Coronary artery (tissue), 2 donors: ENCODE measurements at places on chromosomes 3 and 15.

- no peak for DNase-seq
Measured at GRCh38 chr3:168213920-168214319, 118.2 kb upstream of the GOLIM4 start.

GRCh38 chr15:100114100-100114499 is 227.7 kb downstream of the ADAMTS17 start:
- peak; percentile 88 for DNase-seq

DNA sequence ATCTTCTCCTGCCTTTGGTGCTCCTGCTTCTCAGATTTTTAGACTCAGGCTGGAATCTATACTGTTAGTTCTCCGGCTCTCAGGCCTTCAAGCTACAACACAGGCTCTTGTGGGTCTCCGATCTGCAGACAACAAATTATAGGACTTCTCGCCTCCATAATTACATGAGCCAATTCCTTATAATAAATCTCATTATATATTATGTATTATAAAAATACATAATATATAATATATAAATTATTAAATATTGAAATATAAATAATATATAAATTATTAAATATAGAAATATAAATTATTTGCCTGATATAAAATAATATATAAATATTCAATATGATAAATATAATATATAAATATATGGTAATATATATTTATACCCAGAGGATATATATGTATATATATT is 1214.0 kb downstream of the ROBO2 start:
- DNase-seq: no peak

DNA sequence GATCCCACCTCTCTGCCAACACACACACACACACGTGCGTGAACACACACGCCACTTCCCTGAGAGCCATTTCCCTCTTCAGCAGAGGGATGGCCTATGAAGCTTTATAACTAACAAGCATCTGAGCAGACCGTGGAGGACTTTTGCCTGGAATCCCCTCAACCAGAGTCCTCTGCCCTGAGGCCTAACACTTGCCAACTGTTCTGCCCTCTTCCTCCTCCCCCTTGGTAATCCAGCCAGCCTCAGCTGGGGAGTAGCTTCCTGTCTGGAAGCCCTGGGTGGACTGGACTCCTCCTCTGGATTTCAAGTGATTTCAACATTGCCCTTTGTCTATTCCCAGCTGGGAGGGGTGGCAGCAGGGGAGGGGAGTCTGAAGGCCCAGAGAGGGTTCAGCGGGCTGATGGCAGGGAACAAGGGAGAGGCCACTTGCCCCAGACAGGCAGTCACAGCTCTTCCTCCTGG is 68.4 kb upstream of the HACD2 start:
- DNase-seq: peak; percentile 95

- no peak for DNase-seq
Measured at GRCh38 chr3:160023476-160023875, 34.8 kb downstream of the IL12A start.

DNA sequence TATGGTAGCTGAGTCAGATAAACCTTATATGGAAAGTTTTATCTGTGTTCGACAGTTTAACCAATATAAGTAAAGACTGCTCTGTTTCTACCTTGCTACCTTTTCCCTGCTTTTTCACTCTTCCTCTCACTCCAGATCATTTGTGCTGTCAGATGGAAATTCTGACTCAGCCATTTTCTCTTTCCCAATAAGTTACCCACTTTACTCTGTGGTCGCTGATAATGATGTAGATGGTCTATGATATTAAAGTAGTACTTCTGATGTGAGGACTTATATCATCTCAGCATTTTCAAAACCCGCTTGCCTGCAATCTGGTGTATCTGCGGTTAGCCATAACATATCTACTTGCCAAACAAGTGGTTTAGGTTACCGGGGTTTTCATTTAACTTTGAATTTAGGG is 15.0 kb upstream of the UTS2B start:
- DNase-seq: no peak

DNA sequence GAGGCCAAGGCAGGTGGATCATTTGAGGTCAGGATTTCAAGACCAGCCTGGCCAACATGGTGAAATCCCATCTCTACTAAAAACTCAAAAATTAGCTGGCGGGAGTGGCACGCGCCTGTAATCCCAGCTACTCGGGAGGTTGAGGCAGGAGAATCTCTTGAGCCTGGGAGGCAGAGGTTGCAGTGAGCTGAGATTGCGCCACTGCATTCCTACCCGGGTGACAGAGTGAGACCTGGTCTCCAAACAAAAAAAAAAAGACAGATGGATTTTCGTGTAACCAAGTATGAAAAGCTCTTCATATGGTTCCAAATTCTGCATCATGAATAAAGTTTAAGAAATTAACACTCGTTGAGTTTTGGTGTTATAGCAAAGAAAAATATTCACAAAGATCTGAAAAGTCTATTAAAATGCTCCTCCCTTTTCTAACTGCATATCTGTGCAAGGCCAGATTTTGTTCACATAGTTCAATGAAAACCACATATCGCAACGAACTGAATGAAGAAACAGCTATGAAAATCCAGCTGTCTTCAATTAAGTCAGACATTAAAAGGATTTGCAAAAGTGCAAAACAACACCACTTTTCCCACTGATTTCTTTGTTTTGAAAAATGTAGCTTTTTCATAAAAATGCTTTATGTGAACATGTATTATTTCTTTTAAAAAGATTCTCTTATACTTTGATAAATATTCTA is 23.8 kb upstream of the FBLN2 start:
- DNase-seq: no peak

GRCh38 chr15:89068325-89068784 is 19.9 kb upstream of the ABHD2 start:
- no peak for DNase-seq

DNA sequence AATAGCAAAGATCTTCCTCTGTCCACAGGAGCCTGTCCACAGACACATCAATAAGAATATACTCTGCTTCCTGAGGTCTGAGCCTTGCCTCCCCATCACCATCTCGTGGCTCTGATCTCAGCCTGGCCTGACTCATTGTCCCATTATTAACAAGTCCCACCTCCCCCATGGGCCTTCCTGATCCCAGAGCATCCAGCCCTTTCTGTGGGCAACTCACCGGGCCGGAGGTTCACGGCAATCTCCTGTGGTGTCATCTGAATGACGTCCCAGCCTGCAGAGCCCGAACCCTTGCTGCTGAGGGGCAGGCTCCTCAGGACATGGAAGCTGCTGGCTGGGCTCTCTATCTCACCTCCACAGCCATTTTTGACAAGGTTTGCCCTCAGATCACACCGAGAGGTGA is 28.1 kb downstream of the ITGB5 start:
- DNase-seq: no peak

DNA sequence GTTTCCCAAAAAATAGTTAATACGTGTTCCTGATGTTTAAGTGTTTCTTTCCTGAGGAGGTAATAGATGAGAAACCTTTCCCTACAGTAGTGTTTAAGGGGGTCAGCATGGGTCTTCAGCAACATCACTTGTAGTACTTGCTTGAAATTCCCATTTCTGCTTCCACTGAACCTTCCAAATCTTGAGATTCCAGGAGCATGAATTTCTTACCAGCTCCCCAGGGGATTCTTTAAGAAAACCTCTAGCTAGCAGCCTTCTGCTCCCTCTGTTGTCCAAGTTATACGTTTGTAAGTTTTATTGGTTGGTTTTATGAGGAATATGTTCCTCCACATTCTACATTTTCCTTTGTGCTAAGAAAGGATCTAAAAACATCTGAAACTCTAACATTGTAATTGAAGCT is 38.2 kb upstream of the ACP3 start:
- DNase-seq: no peak

GRCh38 chr15:52284164-52284563 is 11.4 kb downstream of the MYO5C start:
- DNase-seq: no peak

GRCh38 chr3:76585794-76586392 is 454.0 kb upstream of the ROBO2 start:
- no peak for DNase-seq

DNA sequence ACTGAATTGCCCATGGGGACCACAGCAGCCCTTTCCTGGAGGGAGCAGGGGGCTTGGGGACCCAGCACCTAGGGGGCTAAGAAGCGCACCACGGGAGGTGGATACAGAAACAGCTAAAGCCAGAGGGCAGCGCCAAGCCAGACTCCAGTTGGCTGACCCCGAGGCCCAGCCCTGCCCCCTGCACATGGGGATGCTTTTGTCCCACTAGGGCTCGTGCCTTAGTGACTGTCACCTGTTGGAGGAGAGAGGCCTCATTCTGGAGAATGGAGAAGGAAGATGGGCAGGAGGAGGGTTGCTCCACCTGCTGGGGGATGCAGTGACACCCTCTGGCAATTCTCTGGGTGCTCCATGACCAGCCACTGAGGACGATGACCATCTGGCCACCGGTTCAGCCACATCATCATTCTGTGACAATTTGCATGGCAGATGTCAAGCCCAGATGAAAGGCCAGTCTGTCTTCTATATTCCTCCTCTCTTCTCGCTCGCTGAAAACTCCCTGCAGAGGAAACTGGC is 167.8 kb upstream of the TLE3 start:
- DNase-seq: no peak

- no peak for DNase-seq
Measured at GRCh38 chr15:85495096-85495495, 114.7 kb downstream of the AKAP13 start.

DNA sequence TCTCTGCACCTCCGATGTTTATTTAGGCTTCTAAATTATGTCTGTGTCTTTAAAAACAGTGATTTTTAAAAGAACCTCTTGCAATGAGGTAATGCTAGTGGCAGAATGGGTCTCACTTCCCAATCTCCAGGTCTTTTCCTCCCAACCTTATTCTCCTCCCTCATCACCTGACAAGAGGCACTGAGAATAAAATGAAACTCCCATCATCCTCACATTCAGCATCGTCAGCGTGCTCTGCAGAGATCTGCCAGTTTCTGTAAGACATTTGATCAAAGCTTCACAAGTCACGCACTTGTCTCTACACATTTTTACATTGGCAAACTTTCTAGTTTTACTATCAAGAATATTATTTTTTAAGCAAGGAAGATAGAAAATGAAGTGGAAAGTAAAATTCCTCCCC is 420.5 kb downstream of the GABRB3 start:
- DNase-seq: no peak

GRCh38 chr3:130973406-130973805 is 53.2 kb downstream of the ASTE1 start:
- DNase-seq: no peak

DNA sequence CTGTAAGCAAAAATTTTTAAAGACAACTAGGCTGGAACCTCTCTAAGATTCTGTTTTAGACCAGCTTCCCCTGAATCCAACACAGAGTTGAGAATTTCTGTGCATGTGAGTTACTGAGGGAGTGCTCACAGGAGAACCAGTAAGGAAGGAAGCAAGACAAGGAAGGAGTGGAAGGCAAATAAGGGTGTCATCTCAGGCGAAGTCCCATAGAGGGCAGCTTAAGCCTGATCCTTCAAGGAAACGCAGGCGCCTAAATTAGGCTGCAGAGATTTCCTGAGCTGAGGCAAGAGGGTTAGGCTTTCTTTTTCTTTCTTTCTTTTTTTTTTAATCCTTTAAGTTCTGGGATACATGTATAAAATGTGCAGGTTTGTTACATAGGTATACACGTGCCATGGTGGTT is 36.2 kb upstream of the COL6A6 start:
- no peak for DNase-seq

GRCh38 chr15:71294251-71294910 is 179.1 kb downstream of the THSD4 start:
- no peak for DNase-seq

DNA sequence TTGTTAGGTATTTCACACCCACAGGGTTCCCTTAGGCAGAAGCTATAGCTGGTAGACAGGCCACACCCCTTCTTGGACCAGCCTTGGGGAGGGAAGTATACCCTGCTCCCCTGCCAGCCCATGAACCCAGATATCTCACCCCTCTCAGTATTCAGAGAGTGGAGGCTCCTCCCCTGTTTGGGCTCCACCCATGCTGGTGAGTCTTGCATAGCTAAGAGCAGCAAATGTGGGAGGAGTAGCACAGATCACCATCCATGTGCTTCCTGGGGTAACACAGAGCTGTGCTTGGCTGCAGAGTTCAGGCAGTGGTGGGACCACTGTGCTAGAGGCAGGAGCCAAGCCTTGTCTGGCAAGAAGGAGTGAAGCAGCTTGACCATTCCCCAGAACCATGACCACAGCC is 427.2 kb downstream of the ZIC1 start:
- no peak for DNase-seq

DNA sequence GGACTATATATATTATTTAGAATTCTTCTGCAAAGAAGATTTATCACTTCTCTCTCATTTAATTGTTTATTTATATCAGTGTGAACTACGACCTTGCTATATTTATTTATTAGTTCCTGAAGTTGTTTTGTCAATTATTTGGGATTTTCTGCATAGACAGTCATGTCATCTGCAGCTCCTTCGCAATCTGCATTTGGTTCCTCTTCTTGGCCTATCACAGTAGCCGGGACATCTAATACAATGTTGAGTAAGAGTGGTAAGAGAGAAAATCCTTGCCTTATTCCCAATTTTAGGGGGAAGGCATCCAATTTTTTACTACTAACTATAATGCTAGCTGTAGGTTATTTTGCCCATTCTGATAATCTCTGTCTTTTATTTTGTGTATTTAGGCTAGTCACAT is 39.4 kb downstream of the FOXL2 start:
- DNase-seq: no peak

DNA sequence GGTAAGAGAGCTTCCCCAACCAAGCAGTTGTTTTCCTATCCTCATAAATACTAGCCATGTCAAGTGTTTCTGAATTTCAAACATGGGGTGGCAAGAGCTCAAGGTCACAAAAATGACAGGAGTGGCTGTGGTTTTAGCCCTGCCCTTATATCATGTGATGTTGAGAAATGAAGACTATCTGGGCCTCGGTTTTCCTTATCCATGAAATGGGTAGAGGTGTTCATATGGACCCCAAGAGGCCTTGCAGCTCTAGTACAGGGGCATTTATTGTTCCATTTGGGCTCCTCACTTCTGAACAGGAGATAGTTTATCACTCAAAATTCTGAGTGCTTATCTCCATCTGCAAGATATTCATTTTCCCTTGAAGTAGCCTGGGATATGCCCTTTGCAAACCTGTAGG is 35.8 kb downstream of the LMCD1 start:
- no peak for DNase-seq

GRCh38 chr15:24878153-24878552 is 76.6 kb upstream of the SNRPN start:
- DNase-seq: no peak

GRCh38 chr3:194054016-194054415 is 81.9 kb upstream of the HES1 start:
- no peak for DNase-seq
